ENCODE measurements at places on chromosomes 13 and 19.

- no peak for DNase-seq
Measured at GRCh38 chr13:102369302-102369701, 32.5 kb downstream of the FGF14 start.

DNA sequence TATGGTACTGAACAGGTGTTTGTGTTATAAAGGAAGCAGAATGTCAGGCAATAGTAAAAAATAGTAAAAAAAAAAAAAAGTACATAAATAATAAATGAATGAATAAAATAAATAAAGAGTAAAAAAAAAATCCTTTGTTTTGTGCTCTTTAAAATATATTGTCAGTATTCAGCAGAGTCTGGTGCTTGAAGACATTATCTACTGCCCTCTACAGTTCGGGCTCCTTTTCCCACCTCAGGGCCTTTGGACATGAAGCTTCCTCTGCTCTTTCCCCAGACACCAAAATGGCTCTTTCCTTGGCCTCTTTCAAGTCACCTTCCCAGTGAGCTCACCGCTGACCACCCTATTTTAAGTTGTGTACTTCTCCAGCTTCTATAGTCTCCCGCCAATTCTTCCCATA is 137.5 kb downstream of the TNFRSF19 start:
- no peak for DNase-seq

- no peak for DNase-seq
Measured at GRCh38 chr13:43124490-43124889, 101.1 kb downstream of the DNAJC15 start.

GRCh38 chr13:57740719-57741118 is 109.2 kb downstream of the PCDH17 start:
- DNase-seq = no peak

- no peak for DNase-seq
Measured at GRCh38 chr19:41328842-41329225, 18.9 kb downstream of the CCDC97 start.

GRCh38 chr19:49019242-49019932 is 2.5 kb upstream of the LHB start:
- peak; percentile 52 for DNase-seq

- peak; percentile 6 for DNase-seq
Measured at GRCh38 chr19:30799865-30800755, 427.9 kb downstream of the ZNF536 start.

GRCh38 chr19:17098326-17098725 is 22.7 kb downstream of the MYO9B start:
- no peak for DNase-seq

DNA sequence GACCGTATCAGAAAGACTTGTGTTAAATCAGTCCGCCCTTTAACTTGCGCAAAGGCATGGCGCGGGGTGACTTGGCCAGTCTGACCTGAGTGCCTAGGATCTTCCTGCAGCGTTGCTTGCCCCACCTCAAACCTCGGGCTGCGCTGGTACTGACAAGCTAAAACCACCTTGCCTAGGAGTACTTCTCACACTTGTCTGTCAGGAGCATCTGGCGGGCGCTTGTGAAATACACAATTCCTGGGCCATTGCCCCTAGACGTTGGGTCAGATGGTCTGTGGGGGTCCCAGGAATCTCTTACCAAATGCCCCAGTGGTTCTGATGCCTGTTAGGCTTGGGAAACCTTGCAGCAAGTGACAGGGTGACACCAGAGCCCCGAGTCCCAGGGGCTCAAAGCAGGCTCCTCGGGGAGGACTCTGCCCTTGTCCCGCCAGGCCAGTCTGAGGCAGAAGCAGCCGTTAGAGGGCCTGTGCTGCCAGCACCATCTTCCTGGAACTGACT is 12.9 kb downstream of the CEBPG start:
- DNase-seq = no peak

- DNase-seq = no peak
Measured at GRCh38 chr13:38759390-38759789, 72.5 kb downstream of the FREM2 start.

DNA sequence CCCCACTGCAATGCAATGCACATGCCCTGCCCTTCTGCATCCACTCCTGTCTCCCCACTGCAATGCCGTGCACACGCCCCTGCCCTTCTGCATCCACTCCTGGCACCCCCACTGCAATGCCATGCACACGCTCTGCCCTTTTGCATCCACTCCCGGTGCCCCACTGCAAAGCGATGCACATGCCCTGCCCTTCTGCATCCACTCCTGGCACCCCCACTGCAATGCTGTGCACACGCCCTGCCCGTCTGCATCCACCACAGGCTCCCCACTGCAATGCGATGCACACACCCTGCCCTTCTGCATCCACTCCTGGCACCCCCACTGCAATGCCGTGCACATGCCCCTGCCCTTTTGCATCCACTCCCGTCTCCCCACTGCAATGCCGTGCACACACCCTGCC is 98.1 kb downstream of the KCTD15 start:
- no peak for DNase-seq

GRCh38 chr13:88042489-88042888 is 371.3 kb downstream of the SLITRK5 start:
- no peak for DNase-seq

DNA sequence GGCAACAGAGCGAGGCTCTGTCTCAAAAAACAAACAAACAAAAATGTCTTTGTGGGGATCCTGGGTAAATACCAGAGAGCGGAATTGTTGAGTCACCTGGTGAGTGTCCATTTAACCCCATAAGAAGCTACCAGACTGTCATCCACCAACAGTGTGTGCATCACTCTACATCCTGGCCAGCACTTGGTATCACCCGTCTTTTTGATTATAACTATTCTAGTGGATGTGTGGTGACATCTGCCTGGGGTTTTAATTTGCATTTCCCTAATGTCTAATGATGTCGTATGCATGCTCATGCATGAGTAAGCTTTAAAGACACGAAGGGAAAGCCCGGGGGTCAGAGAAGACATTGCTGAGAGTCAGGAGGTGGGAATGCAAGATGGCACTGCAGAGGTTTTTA is 126.7 kb upstream of the MRI1 start:
- no peak for DNase-seq

DNA sequence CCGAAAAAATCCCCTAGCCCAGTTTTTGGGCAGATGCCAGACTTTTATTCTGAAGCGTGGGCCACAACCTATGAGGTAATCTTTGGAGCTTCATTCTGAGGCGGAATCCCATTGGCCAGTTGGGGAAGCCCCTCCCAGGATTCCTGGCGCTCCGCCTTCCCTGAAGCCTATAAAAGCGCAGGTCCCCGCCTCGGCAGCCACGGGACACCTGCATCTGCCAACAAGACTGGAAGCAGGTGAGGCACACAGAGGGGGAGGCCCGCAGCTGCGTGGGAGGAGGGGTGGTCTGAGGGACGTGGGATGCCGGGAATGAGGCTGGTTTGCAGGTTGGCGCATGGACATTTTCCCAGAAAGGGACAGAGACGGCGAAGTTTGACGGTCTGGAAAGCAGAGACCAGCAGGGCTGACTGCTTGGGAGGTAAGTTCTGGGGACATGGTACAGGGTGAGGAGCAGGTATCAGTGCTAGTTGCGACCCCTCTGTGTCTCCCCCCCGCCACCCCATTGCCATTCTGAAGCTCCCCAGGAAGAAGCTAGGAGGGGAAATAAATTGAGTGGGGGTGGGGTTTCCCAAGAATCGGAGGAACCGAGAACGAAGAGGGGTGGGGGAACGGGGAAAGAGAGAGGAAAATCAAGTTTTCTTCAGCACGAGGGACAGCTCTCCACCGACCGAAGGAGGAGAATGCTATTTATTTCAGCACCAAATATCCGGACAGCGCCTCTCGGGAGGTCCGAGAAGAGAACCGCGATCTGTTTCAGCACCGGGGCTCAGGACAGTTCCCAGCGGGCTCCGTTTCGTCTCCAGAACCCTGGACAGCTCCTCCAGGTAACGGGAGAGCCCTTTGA is 22.4 kb upstream of the FEM1A start:
- peak; percentile 83 for DNase-seq

DNA sequence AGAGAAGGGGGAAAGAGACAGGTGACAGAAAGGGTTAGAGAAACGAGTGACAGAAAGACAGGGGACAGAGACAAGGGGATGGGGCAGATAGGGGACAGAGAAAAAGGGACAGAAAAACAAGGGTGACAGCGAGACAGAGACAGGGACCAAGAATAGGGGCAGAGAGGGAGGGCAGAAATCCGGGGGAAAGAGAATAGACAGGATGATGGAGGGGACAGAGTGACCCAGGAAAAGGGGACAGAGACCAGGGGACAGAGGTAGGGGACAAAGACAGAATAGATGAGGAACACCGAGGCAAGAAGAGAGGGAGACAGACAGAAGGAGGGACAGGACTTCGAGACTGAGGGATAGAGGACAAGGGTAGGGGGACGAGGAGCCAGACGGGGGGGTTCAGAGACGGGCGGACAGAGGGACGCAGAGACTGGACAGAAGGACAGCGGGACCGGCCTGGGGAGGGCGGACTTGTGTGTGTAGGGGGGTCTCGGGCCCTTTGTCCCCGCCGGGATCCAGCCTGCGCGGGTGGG is 593 bp downstream of the CADM4 start:
- DNase-seq = no peak

- DNase-seq = no peak
Measured at GRCh38 chr19:46886546-46887239, 25.9 kb downstream of the ARHGAP35 start.

GRCh38 chr19:2636897-2637683 is 65.4 kb downstream of the GNG7 start:
- DNase-seq = peak; percentile 74

GRCh38 chr13:36850790-36851438 is 31.9 kb downstream of the RFXAP start:
- no peak for DNase-seq

DNA sequence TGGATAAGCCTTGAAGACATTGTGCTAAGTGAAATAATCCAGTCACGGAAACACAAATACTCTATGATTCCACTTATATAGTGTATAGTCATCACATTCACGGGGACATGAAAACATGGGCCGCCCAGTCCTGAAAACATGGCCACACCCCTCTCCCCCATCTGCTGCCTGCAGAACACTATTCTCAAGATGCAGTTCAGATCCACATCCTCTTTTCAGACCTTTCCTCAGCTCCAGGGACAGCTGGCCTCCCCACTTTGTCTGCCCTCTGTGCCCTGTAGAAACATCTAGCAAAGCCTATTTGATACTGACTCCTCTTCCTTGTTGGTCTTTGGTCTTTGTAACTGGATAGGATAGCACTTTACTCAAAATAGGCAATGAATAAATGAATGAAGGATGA is 8.3 kb downstream of the RFX2 start:
- DNase-seq = no peak

DNA sequence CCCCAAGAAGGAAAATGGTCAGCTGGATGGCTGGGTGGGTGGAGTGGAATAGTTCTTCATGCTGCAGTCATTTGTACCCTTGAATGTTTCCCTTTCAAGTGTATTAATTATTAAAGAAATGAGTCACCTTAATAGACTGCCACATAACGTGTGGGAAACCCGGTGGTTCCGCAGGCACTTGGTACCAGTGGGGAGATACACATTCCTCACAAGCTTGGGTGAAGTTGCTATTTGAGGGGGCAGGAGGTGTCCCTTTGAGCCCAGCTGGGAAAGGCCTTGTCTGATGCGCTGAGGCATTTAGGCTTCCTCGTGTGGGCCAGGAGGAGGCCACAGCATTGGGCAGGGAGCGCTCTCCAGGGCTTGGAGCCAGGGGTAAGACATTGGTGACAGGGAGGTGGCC is 57.7 kb downstream of the ATP8A2 start:
- DNase-seq = no peak

GRCh38 chr13:98482476-98483444 is 94.1 kb downstream of the STK24 start:
- DNase-seq = no peak

DNA sequence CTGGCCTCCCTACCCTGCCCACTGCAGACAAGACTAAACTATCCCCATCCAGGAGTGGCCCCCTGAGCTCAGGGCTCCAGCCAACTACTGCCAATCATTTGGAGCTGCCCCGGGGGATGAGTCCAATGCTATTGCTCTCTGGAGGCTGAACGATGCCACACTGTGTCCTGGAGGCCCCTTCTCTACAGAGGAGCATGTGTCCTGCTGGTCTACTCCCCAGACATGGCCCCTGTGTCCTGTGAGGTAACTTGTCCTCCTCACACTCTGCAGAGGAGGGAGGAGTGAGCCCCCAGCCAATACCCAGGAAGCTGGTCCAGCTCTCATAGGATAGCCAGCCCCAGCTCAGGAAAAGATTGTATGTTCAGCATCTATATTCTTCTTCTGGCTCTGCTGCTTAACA is 159.1 kb upstream of the GPR12 start:
- no peak for DNase-seq

GRCh38 chr13:73809561-73809960 is 324.6 kb downstream of the KLF12 start:
- DNase-seq = no peak

DNA sequence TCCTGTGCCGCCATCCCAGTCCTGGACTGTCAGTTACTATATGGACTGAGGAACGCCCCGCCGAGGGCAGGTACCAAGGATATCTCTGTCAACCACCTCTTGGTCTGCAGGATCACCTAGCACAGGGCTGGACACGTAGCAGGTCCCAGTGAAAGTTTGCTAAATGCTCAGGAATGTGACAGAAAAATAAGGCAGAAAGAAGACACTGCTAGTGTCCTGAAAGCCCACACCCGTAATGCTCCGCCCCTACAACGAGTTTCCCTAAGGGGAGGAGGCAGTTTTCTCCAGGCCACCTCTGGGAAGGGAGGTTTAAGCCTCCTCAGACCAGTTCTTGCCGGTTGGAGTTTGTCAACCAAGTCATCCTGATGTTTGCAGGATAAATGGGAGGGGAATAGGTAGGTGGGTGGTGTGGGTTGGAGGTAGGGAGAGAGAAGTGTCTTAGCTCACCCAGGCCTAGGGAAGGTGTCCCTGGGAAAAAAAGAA is 1.7 kb upstream of the SERTAD3 start:
- DNase-seq = no peak

DNA sequence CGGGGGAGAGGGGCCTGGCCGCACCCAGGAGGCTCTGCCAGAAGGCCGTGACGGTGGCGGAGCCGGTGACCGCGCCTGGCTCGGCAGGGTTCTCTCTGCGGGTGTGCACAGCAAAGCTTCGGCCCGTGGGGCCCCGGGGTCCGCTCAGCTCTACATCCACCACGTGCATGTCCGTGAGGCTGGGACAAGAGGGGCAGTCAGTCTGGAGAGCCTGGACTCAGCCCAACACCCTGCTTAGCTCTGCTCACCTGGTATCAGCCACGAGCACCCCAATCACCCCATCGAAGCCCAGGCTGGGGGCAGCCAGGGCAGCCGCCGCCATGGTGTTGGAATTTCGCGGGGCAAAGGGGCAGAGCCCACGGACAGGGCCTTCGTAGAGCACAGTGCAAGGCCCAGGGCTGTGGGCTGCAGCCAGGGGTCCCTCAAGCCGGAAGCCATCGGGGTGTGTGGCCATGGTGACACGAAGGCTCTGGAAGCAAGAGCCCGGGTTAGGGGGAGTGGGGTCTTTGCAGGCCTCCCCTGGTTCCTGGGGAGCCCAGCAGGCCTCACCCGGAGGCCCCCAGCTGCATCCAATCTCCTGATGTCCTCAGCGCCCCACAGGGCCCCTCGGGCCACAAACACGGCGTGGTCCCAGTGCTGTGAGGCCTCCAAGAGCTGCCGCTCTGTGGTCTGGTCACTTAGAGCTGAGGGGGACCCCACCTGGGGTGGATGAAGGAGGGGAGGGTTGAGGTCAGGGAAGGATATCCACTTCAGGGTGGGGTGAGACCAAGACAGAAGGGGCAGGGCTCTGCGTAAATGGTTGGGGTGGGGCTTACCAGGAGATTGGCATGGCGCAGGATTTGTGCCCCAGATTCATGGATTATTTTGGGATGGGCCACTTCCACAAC is 1.4 kb downstream of the ASPDH start:
- DNase-seq = no peak

Measured in T-helper 9 cell (primary cell).